ENCODE measurements at places on chromosomes 13 and 19.
A peak's percentile ranks its signal among the peaks of the same experiment; 100 is the strongest.

- no peak for DNase-seq
Measured at GRCh38 chr19:17889609-17890214, 18.0 kb downstream of the SLC5A5 start.

DNA sequence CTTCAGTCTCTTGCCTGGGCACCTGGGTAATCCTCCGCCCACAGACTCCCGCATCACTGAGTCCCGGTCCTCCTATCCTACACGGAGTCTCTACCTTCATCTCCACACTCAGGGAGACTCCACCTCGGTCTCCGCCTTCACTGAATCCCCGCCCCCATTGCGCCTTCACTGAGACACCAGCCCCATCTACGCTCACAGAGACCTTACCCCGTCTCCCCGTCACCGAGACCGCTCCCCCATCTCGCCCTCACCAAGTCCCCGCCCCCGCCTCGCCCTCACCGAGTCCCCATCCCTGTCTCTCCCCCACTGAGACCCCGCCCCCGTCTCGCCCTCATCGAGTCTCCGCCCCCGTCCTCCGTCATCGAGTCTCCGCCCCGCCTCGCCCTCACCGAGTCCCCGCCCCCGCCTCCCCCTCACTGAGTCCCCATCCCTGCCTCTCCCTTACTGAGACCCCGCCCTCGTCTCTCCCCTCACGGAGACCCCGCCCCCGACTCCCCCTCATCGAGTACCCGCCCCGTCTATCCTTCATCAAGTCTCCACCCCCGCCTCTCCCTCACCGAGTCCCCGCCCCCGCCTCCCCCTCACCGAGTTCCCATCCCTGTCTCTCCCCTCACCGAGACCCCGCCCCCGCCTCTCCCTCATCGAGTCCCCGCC lies 23.1 kb upstream of the ZNF846 start:
- DNase-seq, result peak; percentile 86

- peak; percentile 21 for DNase-seq
Measured at GRCh38 chr19:54653181-54653809, 9.5 kb upstream of the LILRB4 start.

DNA sequence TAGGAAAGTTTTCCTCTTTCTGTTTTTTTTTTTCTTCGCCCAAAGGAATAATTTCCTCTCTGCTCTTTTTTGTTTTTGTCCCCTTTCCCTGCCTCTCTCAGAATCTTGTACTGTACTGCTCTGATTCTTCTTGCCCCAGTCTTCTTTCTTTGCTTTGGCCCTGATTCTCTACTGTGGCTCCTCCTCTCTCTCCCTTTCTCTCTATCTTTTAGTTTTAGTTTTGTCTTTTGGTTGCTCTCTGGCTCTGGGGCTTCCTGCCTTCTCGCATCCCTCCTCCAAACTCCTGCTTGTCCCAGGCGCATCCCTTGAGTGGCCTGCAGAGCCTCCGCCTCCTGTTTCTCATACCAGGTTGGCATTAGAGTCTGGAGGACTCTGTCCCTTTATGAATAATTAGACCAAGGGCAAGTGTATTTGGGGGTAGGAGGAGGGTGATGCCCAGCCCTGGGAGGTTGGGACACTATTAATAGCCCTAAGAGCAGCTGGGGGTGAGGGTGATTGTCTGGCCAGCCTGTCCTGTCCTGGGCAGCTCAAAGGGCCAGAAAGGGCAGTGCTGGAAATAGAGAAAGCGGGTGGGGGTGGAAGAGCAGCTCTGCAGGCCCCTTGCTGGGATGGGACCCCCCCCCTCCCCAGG lies 39.1 kb downstream of the LYL1 start:
- no peak for DNase-seq

- no peak for DNase-seq
Measured at GRCh38 chr13:20993211-20993610, 68.2 kb downstream of the LATS2 start.

GRCh38 chr19:6011794-6012193 lies 33.9 kb upstream of the RANBP3 start:
- no peak for DNase-seq

DNA sequence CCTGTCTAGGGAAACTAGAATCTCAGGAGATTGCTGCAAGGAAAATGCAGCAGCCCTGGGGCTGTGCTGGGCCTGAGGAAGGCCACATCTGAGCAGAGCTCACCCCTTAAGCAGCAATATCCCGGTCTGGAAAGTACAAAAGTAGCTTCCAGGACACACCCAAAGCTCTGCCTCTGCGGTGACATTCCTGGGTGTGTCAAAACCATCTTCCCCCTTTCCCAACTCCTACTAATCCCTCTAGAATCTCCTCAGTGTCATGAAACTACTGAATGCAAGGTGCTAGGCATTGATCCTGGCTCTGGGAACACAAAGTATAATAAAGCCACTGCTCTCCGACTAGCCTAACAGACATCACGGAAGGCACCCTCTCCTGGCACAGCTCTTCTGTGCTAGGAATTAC lies 5.0 kb downstream of the PBX4 start:
- DNase-seq, result no peak

DNA sequence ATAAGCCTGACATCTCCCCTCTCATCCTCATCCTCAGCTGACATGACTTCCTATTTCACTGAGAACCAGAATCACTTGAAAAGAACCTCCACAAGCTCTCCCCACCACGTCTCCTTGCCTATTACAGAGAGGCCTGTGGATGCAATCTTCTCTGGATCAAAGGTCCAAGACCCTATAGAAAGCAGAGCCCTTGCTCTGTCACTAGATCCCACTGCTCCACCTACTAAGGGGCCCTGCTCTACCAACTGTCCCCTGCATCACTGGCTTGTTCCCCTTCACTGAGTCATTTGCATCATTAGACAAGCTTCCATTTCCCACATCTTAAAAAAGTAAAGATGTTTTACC lies 40.8 kb downstream of the RCBTB2 start:
- no peak for DNase-seq

GRCh38 chr19:46025835-46026234 lies 3.0 kb upstream of the PGLYRP1 start:
- no peak for DNase-seq

- DNase-seq, result no peak
Measured at GRCh38 chr13:114320065-114320464, 5.8 kb downstream of the CHAMP1 start.

- peak; percentile 41 for DNase-seq
Measured at GRCh38 chr13:26062853-26063444, 11.1 kb upstream of the SHISA2 start.

DNA sequence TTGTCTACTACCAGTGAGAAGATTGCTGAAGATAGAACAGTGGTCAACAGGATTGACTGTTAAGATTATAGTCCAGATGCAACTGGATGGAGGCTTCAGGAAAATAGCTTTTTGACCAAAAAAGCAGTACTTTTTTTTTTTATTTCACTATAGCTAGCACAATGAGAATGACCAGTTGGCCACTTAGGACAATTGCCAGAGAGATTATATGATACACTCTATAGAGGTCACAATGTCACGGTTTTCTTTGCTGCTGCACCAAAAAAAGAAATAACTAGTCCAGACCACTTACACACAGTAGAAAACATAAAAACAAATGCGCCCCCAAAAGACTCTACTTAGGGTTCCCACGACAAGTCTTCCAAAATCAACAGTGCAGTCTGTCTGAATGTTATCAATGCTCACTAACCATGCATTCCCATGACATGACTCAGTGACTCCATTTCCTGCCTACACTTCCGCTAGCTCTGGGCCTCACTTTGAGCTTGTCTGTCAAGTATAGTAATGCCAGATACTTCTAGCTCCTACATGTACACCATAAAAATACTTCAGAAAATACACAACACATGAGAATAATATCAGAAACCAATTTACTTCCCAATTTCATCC lies 209.1 kb upstream of the STARD13 start:
- DNase-seq, result peak; percentile 3

DNA sequence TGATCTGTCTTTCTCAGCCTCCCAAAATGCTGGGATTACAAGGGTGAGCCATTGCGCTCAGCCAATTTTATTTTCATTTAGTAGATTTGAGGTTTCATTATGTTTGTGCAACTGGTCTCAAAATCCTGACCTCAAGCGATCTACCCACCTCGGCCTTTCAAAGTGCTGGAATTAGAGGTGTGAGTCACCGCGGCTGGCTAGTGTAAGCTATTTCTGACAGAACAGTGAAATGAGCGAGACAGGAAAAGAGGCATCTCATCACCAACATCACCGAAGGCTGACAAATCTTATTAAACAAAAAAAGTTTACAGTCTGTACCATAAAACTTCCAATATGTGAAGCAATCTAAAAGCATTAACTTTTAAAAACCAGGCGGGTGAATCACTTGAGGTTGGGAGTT lies 12.2 kb upstream of the ZNF888 start:
- DNase-seq, result no peak

GRCh38 chr19:54030895-54031586 lies 32.7 kb downstream of the VSTM1 start:
- DNase-seq, result no peak

DNA sequence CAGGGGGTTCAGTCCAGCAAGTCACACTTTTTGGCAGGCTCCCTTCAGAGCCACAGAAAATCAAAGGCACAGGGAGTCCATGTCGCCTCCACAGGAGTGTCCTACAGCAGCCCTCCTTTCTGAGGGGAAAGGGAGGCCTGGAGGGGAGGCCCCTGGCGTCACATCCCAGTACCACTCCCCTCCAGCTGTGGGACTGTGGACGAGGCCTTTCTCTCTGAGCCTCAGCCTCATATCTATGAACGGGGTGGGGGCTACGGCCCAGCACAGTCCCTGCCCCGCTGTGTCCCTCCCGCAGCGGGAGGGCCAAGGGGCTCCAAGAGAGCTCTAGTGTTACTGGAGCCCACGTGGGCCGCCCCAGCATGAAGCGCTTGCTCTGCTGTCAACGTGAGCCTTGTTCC lies 23.8 kb downstream of the PEPD start:
- DNase-seq, result no peak

GRCh38 chr13:29935309-29935981 lies 85.0 kb upstream of the UBL3 start:
- peak; percentile 93 for DNase-seq

GRCh38 chr13:30892966-30893365 lies 13.1 kb upstream of the MEDAG start:
- DNase-seq, result no peak

DNA sequence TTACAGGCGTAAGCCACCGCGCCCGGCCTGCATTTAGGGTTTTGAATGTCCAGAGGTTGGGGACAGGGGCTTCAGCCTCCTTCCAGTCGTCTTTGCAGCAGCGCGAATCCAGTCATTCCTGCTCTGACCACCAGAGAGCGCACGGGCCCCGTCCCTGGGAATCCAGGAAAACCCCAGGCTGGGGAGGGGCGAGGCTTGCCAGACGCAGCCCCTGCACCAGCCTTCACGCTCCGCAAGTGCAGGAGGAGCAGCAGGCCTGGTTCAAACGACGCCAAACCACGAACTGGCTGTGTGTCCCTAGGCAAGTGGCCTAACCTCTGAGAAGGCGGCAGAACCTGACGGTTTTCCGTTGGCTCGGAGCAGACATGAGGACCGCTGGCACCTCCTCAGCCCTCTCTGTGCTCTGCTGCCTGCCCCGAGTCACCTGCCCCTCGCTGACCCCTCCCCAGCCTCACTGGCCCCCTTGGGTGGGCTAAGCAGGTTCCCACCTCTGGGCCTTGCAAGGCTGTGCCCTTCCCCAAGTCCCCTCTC lies 2.0 kb upstream of the RNF126 start:
- DNase-seq, result peak; percentile 79

DNA sequence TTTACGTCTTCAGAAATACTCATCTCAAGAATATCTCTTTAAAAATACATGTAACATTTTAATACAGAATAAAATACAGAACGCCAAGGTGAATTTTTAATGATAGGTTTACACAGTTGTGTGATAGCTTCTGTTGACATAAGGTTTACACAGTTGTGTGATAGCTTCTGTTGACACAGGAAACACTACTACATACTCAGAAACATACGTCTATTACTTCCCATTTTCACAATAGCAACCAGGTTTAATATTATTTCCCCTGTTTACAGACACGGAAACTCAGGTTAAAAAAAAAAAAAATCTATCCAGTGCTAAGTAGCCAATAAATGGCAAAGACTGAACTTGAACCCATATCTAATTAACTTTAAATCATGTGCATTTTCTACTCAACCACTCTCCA lies 571.2 kb downstream of the LIG4 start:
- no peak for DNase-seq

GRCh38 chr13:22451327-22451741 lies 729.4 kb upstream of the SGCG start:
- no peak for DNase-seq

DNA sequence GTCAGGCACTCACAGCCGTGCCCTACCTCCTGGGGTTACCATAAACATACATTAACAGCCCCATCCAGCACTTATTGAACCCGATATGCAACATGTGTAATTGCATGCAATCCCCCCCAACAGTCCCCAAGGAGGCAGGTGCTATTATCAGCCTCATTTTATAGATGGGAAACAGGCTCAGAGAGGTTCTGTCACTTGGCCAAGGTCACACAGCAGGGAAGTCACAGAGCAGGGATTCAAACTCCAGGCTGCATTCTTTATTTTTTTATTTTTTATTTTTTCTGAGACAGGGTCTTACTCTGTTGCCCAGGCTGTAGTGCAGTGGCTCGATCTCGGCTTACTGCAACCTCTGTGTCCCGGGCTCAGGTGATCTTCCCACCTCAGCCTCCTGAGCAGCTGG lies 38.4 kb upstream of the TNFAIP8L1 start:
- no peak for DNase-seq

DNA sequence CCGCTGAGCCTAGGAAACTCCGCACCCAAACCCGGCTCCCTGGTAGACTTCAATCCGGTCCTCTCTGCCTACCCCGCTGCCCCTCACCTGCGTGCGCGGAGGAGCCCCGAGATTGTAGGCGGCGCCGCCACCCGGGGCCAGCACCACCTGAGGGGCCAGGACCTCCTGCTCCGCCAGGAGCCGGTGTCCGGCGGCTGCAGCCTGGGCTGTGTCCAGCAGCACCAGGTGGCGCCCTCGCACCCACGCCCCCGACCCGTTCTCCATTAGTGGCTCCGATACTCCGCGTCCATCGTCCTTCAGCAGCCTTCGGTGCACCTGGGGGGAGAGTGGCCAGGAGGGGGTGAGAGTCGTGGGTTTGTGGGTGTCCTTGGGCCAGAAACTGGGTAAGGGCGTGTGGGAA lies 18.5 kb downstream of the MAN2B1 start:
- DNase-seq, result no peak

DNA sequence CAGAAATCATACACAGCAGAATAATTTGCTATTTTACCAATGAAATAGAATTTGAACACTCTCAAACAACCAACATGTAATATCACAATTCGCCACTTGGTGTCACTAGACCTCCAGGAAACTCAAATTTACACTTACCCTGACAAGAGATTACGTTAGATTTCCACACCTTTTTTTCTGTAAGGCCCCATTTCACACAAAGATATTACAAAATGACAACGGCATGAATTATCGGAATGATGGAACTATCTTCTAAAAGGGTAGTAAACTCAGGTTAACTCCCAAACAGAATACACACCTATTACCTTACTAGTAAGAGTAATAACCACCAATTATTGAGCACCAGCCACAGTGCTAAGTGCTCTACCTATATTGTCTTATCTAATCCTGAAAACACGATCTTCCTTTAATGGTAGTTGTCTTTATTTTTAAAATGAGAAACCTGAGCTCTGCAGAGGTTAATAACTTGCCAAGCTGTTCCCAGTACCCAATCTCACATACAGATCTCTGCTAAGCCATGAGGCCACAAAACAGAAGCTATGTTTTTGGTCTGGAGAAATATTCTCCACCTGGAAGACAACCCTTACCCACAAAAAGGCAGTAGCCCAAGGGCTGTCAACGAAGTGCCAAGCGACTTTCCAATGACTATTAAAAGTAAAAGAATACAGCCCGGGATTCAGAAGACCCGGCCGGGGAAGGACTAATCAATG lies 152.4 kb downstream of the DCLK1 start:
- DNase-seq, result peak; percentile 37

GRCh38 chr13:113152984-113153809 lies 5.3 kb upstream of the PROZ start:
- no peak for DNase-seq

All from activated CD4-positive, alpha-beta T cell treated with anti-CD3 and anti-CD28 coated beads, Interleukin-2, Interleukin-4, amounts not matched to agents 100 ng/mL and 50 ng/mL, durations not matched to agents 16 hours and 8 hours (primary cell).